ENCODE measurements at places on chromosomes 3 and 15.

- DNase-seq: no peak
Measured at GRCh38 chr3:167166012-167166411, 214.1 kb downstream of the ZBBX start.

DNA sequence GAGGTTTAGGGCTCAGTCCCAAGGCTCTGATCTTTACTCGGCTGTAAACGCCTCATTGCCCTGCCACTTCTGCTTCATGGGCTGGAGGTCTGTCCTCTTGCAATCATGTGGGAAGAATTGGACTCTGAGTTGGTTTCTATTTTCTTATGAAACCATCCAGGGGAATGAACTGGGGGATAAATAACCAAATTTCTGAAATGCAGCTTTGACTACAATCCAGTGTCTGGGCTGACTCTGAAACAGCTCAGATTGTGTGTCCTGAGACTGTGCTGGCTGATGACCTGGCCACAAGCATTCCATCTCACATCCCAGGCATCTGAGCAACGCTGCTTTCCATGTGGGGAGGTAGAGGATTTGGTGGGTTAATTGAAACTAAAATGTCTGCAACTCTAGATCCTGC is 71.0 kb upstream of the GALNT15 start:
- DNase-seq: no peak

DNA sequence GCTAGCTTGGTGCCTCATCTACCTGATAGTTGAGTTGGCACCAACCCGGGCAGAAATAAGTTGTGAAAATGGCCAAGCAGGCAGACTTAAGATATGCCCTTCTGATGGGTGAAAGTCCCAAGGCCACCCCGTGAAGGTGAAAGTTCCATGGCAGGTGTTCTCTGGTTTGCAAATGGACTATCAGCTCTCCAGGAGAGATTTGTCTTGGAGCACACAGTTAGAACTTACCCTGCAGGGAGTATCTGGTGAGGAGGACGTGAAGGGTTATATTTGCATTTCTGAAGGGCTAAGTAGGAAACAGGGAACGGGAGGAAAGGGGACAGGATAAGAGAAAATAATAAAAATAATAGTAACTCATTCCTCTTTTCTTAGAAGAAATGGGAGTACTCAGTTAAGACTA is 220.5 kb downstream of the TP63 start:
- no peak for DNase-seq

DNA sequence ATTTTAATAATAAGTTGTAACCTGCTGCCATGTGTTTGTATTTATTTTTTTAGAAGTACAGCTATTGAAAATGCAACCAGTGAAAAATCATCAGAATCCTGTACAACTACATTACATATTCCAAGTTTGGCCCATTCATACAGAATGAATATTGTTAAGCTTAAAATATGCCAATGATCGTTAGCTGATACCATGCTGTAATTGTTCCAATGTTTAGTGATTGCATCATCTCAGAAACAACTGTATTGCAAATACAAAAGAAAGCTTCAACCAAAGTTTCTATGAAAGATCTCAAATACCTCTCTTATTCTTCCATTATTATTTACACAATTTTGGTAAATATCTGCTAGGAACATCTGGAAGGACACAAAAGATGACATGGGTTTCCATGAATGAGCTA is 51.6 kb upstream of the ALCAM start:
- DNase-seq: no peak

DNA sequence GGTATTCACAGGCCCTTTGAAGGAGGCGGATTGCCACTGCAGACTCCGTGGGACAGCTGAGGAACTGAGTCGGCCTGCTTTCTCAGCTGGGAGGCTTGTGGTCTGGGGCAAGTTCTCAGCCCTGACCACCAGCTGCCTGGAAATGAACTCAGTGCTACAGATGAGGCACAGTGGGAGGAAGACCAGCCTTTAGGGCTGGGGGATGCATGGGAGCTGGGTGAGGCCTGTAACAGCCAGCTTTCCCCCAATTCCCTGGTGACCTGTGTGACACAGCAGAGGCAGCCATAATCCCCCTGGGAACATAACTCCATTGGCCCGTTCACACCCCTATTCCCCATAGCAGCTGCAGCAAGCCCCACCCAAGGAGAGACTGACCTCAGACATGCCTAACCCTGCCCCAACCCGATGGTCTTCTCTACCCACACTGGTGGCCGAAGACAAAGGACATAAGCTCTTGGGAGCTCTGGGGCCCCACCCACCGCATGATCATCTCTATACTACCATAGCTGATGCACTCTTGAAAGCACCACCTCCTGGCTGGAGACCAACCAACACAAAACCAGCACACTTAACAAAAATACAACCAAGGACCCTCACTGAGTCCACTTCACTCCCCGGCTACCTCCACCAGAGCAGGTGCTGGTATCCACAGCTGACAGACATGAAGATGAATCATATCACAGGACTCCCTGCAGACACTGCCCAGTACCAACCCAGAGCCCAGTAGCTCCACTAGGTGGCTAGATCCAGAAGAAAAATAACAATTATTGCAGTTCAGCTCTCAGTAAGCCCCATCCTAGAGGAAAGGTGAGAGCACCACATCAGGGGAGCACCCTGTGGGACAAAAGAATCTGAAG is 24.9 kb downstream of the ZMAT3 start:
- no peak for DNase-seq

- no peak for DNase-seq
Measured at GRCh38 chr3:136984837-136985236, 27.1 kb downstream of the IL20RB start.

- DNase-seq: no peak
Measured at GRCh38 chr15:61426466-61426865, 197.4 kb upstream of the RORA start.

GRCh38 chr15:60179786-60180391 is 175.8 kb downstream of the FOXB1 start:
- peak; percentile 32 for DNase-seq
